ENCODE measurements at places on chromosomes 1 and 21.

- DNase-seq: no peak
Measured at GRCh38 chr1:216905137-216905536, 181.9 kb upstream of the ESRRG start.

GRCh38 chr21:43274022-43274945 lies 105.5 kb downstream of the CRYAA start:
- no peak for DNase-seq

GRCh38 chr1:202302166-202302565 lies 39.6 kb downstream of the UBE2T start:
- no peak for DNase-seq

GRCh38 chr1:183080406-183080805 lies 57.2 kb downstream of the LAMC1 start:
- DNase-seq: no peak

GRCh38 chr1:107019166-107019565 lies 37.3 kb upstream of the PRMT6 start:
- DNase-seq: no peak

DNA sequence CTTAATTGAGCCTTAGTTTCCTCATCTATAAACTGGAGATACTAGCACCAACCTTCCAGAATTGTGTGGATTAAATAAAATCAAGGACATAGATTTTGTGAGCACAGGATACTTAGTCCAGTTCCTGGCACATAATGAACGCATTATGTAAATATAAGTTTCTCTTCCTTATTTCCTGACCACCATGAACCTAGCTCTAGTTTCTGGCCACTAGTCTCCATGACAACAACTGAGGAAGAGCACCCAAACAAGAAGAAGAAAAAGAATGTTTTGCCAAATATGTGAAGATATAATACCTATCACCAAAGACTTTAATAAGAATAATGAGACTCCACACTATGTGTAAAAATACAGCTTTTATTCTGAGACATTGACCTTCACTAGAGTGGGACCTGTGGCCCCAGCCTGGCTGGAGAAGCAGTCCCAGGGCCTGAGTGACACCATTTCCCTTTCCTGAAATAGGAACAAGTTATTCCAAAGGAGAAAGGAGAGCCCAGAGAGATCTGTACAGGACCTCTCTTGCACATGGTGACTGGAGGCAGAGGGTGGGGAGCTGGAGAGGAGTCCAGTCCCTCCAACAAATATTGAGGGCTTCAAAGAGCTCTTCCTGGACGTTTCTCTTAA lies 940 bp upstream of the USF1 start:
- no peak for DNase-seq

GRCh38 chr1:203177036-203177405 lies 1.4 kb upstream of the MYBPH start:
- DNase-seq: no peak

GRCh38 chr21:35990609-35991008 lies 69.7 kb downstream of the SETD4 start:
- no peak for DNase-seq
